Fibroblast of skin of scalp (primary cell): ENCODE measurements at places on chromosomes 7 and 10.

DNA sequence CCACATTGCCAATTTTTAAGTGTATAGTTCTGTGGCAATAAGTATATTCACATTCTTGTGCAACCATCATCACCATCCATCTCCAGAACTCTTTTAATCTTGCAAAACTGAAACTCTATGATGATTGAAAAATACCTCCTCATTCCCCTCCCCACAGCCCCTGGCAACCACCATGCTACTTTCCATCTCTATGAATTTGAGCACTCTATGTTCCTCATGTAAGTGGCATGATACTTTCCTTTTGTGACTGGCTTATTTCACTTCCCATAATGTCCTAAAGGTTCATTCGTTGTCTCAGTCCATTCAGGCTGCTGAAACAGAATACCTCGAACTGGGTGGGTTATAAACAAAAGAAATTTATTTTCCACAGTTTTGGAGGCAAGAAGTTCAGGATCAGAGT is 23.4 kb upstream of the EGR2 start:
- DNase-seq: no peak

DNA sequence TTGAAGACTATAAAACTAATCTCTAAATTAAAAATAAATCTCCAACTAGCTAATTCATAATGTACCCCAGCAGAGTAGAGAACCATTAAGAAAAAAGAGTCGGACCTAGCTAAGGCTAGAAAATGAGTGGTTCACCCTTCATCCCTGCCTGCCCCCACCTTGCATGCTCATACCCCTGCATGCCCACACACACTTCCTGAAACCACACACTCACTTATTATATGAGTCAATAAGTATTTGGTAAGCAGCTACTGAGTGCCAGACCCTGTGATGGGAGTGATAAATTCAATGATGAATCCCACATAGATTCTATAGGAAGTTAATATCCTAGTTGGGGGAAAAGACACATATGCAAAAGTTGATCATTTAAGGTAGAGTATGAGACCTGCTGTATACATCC is 152.9 kb upstream of the INHBA start:
- no peak for DNase-seq

DNA sequence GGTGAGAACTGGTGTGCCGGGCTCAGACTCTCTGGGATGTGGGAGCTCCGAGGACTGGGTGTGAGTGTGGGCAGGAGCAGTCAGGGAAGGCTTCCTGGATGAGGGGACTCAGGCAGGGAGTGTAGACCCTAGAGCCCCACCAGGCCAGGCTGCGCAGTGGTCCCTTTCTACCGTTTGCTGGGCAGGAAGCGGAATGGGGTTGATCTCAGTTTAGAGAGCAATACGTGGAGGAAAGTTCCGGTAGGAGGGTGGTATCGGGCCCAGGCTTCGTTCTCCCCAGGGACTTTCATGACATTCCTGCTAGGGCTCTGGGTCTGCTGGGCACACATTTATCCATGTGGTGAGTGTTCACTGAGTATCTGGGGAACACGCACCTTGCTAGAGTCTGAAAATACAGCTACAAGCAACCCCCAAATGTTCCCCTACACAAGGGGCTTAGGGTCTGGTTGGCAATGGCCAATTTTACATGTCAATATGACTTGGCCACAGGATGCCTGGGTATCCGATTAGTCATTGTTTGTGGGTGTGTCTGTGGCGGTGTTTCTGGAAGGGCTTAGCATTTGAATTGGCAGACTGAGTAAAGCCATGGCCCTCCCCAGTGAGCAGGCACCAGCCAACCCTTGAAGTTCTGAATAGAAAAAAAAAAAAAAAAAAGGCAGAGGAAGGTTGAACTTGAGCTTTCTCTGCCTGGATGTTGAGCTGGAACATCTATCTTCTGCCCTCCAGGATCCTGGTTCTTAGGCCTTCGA is 20.8 kb downstream of the GHRHR start:
- DNase-seq: peak; percentile 39

GRCh38 chr10:96565774-96566173 is 21.0 kb downstream of the TM9SF3 start:
- DNase-seq: peak; percentile 38

DNA sequence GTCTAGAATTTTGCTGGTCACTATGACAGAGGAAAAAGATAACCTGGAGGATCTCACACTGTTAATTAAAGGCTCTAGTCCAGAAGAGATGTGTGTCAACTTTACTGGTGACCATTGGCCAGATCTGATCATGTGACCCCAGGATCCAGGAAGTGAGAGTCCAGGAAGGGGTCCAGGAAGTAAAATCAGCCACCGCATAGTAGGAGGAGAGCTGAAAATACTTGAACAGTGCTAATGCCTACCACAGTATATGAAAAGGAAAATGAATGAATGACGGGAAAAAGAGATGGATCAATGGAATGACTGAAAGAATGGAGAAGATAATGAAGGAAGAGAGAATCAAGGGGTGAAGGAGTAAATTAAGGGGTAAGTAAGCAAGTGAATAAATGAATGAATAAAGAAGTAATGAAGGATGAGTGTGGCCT is 415.3 kb downstream of the RPS24 start:
- no peak for DNase-seq

DNA sequence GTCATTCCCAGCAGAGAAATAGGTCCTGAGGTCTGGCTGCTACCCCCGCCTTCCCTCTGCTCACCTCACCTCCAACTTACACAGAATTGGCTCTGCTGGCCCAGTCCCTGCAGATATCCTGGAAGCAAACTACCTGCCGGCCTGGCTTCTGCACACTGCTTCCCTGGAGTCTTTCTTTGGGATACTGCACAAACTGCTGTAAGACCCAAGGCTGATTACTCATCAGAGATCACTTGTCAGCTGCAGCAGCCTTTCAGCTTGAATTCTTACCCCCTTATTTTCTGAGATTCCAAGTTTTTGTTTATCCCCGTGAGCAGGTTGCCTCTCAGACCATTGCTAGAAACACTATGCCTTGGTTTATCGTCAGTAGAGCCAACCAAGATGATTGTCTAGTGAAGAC is 426.4 kb downstream of the PHTF2 start:
- peak; percentile 25 for DNase-seq

GRCh38 chr7:115037128-115037802 is 115.4 kb downstream of the MDFIC start:
- DNase-seq: no peak

DNA sequence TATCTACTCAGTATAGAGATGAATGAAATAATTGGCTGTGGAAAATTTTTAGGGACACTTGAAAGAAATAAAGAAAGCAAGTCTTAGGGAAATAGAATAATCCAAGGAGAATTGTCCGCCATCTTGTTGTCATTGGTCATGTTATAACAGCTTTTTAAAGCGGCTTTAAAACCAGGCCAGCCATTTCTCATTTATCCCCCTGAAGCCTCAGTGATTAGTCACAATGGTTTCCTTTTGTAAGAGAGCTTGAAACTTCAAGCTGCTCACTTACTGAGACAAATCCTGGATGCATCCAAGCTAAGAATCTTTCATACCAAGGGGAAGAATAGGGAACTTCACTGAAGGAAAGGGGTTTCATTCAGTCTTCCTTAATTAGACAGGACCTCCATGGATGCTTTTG is 67.9 kb downstream of the SGCE start:
- DNase-seq: no peak

- no peak for DNase-seq
Observed at GRCh38 chr7:116710764-116711452, 38.9 kb downstream of the MET start.

DNA sequence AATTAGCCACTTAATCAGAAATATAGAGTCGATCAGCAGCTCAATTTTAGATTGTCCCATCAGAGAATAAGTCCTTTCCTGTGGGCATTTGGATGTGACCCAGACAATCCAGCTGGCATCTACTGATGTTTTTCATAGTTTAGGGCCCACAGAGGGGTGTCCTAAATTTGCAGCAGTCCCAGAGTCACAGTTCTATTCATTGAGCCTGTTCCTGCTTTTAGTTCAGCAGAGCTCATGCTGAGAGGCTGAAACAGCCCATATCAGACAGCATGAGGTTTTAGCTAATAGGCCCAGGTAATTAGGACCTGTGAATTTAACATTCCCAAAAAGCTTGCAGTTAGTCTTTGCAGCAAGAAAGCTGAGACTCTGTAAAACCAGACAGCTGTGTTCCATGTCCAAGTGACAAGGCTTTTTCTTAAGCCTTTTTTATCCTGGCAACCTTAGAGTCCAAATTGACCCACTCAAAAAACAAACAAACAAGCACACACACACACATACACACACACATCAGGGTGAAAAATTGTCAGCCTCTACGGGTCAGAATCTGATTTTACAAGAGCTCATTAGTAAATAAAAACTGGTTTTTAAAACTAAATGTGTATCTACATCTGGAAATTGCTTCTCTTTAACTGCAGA is 33.7 kb downstream of the ANKIB1 start:
- no peak for DNase-seq

- peak; percentile 75 for DNase-seq
Observed at GRCh38 chr7:137682596-137682995, 164.2 kb downstream of the DGKI start.

DNA sequence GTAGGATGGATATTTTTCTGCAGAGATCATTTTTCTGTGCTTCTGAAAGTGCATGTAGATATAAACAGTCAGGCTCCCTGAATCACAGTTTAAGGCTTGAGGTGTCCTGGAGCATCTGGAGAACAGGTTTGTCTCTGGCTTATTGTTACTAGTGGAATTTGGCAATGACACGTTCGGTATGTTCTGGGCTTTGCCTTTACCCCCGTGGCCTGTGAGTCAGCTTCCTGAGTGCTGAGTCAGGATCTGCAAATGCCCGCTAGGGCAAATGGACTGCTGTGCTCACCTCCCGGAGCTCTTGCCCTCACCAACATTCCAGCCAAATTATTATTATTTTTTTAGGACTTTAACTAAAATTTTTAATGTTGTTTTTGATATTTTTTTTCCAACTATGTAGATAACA is 192.5 kb upstream of the PRSS1 start:
- peak; percentile 97 for DNase-seq

- DNase-seq: no peak
Observed at GRCh38 chr7:33471636-33472242, 342.4 kb downstream of the BBS9 start.

DNA sequence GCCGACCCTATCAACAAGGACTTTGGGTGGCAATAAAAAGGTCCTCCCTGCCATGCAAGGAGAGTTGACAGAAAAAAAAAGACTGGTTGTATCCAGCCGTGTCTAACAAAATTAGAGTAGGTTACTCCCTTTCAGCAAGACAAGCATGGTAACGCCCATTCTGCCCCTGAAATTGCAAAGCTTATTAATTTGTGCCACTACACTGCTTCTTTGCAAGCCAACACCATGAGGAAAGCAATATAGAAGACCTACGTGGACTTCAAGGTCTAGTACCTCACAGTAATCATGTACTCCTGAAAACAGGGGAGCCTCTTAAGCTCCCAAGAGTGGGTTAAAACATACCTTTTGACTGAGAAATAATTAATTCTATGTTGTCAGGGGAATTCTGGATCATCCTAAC is 90.3 kb downstream of the FRMPD2 start:
- DNase-seq: no peak

GRCh38 chr10:26048756-26049155 is 114.7 kb downstream of the MYO3A start:
- DNase-seq: no peak

GRCh38 chr7:80942261-80943041 is 23.6 kb upstream of the SEMA3C start:
- peak; percentile 98 for DNase-seq

DNA sequence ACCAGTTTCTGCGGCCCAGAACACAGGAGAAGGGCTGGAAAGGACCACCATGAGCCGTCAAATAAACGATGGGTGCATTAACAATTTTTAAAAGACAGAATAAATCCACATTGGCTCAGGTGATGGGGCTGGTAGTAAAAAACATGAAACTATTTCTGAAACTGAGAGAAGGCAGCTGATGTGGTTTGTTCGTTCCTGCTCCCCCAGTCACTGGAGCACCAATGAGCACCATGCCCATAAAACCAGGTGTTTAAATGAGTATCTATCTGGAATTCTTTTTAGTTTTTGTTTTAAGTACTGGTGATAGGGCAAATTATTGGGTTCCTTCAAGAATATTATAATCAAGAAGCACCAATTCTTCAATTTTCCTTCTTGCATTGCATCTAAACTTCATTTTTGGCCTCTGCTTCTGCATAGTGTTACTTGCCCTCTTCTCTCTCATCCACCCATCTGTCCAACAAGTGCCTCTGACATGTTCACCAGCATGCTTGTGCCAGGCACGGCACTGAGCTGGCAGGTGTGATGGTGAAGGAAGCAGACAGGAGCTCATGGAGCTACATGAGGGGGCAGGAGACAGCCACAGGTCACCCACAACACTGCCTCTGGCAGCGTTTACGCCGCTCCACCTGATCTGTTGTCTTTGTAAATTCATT is 65.5 kb downstream of the LARP4B start:
- DNase-seq: no peak

GRCh38 chr7:148915211-148915610 is 31.1 kb upstream of the EZH2 start:
- DNase-seq: no peak

- peak; percentile 55 for DNase-seq
Observed at GRCh38 chr7:1526271-1526754, 4.2 kb upstream of the MAFK start.

GRCh38 chr10:35633006-35633980 is 8.8 kb downstream of the FZD8 start:
- no peak for DNase-seq

- peak; percentile 48 for DNase-seq
Observed at GRCh38 chr7:3899559-3899991, 598.5 kb downstream of the SDK1 start.

DNA sequence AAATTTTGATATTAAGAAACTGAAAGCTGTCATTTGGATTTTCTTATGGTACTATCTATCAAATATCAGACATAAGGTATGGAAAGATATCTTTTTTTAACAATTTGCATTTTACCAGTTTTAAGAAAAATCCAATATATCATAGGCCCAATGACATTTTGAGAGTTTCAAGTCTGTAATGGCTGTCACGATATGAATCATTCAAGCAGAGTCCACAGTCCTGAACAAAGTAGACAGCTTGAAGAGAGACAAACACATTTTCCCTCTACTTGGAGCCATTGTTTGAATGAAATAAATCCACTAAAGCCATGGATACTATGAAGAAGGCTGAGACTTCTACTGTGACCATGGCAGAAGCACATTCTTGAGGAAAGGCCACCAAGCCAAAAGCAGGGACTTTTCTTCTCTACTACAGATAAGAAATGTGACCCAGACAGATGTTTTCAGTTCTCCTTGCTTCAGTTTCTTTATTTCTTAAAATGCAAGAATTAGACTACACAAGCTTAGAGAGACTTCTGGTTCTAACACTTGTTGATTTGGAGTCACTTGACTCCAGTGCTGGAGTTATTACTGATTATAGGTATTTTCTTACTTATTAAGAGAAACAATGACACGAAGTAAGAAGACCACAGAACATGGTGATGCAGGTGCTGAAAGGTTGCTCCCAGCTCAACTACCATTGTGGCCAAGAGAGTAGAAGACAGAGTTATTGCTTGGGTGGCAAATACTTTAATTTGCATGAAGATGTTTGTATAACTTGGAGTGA is 429.1 kb downstream of the KIF20B start:
- no peak for DNase-seq

GRCh38 chr10:4174197-4174596 is 389.2 kb upstream of the KLF6 start:
- peak; percentile 39 for DNase-seq

GRCh38 chr10:72243822-72244437 is 27.9 kb upstream of the ASCC1 start:
- peak; percentile 98 for DNase-seq

- DNase-seq: no peak
Observed at GRCh38 chr10:132276179-132276675, 31.5 kb downstream of the STK32C start.

- DNase-seq: peak; percentile 24
Observed at GRCh38 chr7:45911311-45911710, 9.8 kb downstream of the IGFBP3 start.

- no peak for DNase-seq
Observed at GRCh38 chr7:93060025-93060424, 57.8 kb downstream of the SAMD9 start.

- peak; percentile 78 for DNase-seq
Observed at GRCh38 chr7:22601812-22602565, 102.0 kb upstream of the STEAP1B start.
